ENCODE measurements at places on chromosomes 11 and 22. TPM values are rescaled to one million over a fixed set of nuclear protein-coding genes. Genes with fewer than 3 reads are reported as not detected.

ALX4 gene
- total RNA-seq = not detected

DNA sequence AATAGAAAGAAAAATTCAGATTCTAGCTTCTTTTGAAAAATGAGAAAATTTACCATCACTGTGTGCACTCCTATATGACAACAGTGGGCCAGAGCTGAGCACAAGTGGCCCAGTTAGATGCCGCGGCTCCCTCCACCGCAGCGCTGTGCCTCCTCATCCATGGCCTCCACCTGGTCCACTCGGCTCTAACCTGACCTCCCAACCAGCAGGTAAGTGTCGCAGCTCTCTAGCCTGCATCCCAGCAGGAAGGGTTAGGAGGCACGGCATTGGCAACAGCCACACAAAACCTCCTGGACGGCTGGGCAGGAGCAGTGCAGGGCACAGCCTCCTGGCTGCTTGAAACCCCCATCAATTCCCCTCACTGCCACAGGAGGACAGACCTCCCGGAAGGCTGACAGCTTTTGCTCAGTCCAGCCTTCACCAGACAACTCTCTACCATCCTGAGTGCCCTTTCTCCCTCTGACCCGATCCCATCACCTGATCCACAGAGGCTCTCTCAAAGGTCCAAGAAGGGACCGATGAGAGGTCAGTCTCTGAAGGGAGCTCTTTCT is 76.1 kb downstream of the RPL27A start:
- no peak for DNase-seq

DNA sequence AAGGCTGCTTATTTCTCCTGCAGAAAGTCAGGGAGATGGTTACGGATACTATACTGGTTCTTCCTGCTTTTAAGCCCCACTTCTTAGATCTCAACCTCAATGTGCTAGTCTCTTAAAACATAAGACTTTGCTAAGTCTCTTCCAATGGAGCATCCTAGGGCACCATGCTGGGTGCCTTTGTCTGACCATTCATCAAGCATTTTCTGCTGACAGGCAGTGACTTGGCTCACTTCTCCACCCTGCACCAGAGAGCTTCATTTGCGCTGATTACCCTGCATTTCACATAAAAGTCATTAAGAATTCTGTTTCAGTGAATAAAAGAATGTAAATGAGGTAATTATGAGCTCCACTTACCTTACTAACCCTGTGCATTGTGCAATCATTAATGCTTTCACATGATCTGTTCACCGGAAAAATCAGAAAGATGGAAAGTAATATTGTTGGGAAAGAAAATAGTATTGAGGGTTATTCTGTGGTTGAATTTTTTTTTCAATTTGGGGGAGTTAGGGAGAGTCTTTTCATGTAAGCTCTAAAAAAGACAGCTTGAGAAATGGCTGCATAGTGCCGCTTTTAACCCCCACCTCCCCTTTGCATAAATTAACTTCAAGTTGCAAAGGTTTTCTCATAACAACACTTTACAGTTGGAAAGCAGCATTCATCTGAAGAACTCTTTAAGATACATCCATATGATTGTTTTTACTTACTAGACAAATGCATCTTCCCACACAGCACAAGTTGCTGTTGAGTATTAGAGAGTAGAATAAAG is 677.3 kb upstream of the KIRREL3 start:
- DNase-seq = no peak

GRCh38 chr22:40036591-40037225 is 42.0 kb downstream of the FAM83F start:
- DNase-seq = no peak

- DNase-seq = no peak
Measured at GRCh38 chr11:85394283-85394682, 232.9 kb downstream of the DLG2 start.

PKP3 gene
- 0.41 TPM for total RNA-seq

TCN1 gene
- not detected for total RNA-seq

GRCh38 chr22:27996529-27996925 is 77.5 kb upstream of the PITPNB start:
- DNase-seq = no peak

DNA sequence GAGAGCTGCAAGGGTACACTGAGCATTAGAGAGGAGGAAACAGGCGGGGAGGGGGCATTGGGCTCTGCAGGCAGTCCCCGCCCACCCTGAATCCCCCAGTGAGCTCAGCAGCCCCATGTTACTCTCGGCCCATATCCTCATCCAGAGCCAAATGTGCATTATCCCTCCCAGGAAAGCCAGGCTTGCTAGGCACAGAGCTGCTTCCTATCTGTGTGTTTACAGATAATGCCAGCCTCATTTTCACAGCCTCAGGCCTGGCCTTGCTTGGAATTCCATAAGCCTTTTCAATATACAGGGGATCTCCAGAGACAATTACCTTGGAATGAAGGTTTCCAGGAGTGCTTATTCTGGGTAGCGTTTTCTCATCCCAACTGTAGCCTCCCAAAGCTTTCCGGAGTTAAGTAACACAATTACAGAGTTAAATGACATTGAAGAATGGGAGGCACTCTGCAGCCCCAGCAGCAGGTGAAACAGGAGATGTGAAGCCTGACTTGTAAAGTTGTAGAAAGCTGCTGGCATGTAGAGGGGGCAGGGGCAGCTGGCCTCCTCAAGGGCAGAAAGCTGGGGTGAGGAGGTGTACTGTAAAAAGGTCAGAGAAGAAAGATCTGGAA is 91.5 kb upstream of the TBCEL start:
- no peak for DNase-seq

DNA sequence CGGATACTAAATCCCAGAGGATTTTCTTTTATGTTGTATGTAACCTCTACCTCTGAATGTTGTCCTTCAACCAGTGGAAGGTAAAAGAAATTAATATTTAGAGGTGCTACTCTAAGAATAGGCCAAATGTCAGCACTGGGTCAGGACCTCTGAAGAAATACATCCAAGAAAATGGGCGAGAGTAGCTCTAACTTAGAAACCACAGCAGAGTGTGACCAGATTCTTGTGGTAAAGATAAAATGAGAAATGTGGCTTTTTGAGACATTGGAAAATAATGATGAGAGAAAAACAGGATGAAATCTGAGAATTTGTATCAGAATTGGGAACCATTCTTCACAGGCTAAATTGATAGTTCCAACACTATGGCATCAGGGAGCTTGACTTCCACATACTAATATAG is 63.5 kb downstream of the CSTPP1 start:
- no peak for DNase-seq

GRCh38 chr11:86301742-86302091 is 323 bp upstream of the HIKESHI start:
- DNase-seq = no peak

CATSPERZ gene
- total RNA-seq = not detected

- DNase-seq = no peak
Measured at GRCh38 chr22:28792491-28793383, 7.6 kb downstream of the XBP1 start.

- DNase-seq = peak; percentile 55
Measured at GRCh38 chr11:95147364-95147905, 57.8 kb downstream of the ENDOD1 start.

GRCh38 chr11:47478651-47479329 is 29.9 kb upstream of the RAPSN start:
- no peak for DNase-seq

GRCh38 chr11:67300756-67301312 is 2.5 kb upstream of the SSH3 start:
- no peak for DNase-seq

GRCh38 chr11:1486054-1486825 is at the start of gene MOB2:
Gene MOB2, minus strand, starts transcription at chr11:1486779. Its CDS starts 223 bp downstream, at chr11:1486556.
- DNase-seq = no peak

MLC1 gene
- total RNA-seq = not detected

GRCh38 chr11:27227736-27228135 is 135.3 kb downstream of the CCDC34 start:
- DNase-seq = no peak

DUSP8 gene
- 8.9 TPM for total RNA-seq

PLEKHA7 gene
- 0.39 TPM for total RNA-seq

- DNase-seq = no peak
Measured at GRCh38 chr11:120690406-120690805, 178.9 kb downstream of the GRIK4 start.

HORMAD2 gene
- not detected for total RNA-seq

GRCh38 chr22:19292458-19293230 is 1.1 kb upstream of the CLTCL1 start:
- DNase-seq = no peak

DNA sequence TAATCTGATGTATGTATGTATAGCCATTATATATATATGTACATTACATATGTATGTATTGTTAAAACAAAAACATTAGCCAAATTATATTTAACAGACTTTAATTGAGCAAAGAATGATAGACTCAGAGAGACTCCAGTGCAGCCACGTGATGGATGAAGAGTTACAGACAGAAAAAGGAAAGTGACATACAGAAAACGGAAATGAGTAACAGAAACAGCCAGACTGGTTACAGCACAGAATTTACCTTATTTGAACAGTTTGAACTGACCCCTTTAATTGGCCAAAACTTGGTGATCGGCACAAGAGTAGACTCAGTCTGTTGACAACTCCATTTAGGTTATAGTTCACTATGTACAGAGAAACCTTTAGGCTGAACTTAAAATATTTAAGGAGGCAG is 35.0 kb downstream of the CHORDC1 start:
- no peak for DNase-seq

GRCh38 chr11:17801166-17801565 is 66.6 kb downstream of the KCNC1 start:
- DNase-seq = no peak

- DNase-seq = no peak
Measured at GRCh38 chr11:16825968-16826367, 87.5 kb downstream of the C11orf58 start.

GRCh38 chr11:120499859-120500258 is 11.7 kb upstream of the GRIK4 start:
- DNase-seq = no peak

CHRNA10 gene
- 1.5 TPM for total RNA-seq

GRCh38 chr22:47841156-47841555 is 1078.7 kb downstream of the TBC1D22A start:
- DNase-seq = no peak

DNA sequence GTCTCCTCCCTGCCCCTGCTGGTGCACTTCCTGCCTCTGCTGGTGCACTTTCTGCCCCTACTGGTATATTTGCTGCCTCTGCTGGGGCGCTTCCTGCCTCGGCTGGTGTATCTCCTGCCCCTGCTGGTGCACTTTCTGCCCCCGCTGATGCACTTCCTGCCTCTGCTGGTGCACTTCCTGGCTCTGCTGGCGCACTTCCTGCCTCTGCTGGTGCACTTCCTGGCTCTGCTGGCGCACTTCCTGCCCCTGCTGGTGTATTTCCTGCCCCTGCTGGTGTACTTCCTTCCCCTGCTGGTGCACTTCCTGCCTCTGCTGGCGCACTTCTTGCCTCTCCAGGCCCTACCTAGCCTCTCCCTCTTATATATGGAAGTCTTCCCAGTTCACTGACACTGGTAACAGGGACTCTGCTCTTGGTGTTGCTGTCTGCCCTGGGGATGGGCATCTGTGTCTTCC is 10.1 kb downstream of the MTFP1 start:
- no peak for DNase-seq

GALNT18 gene
- total RNA-seq = 101 TPM

ISX gene
- total RNA-seq = not detected

DNA sequence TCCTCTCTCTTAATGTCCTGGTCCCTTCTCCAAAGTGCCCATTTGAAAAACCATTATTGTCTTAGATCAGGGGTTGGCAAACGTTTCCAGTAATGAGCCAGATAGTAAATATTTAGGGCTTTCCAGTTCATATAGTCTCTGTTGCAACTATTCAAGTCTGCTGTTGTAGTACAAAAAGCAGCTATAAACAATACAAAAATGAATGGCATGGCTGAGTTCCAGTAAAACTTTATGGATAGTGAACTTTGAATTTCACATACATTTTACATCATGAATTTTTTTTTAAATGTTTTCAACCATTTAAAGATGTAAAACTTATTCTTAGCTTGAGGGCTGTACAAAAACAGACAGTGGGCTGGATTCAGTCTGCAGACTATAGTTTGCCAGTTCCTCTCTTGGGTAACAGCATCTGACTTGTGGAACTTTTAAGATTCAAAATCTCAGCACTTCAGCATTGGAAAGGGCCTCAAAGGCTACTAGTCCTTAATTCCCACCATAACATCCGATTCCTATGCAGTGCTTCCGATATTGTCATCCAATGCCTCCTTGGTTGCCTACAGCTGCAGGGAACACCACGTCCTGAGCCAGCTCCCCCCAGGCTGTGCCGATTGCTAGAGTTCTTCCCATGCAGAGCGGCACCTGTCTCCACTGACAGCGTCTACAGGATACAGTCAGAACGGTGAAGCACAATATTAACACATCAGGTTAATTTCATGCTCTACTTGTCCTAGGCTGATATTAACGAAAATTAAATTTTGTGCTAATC is 65.6 kb upstream of the E2F8 start:
- no peak for DNase-seq

ANO1 gene
- total RNA-seq = 3.0 TPM

DERL3 gene
- total RNA-seq = 0.12 TPM

GRCh38 chr11:108115500-108116140 is 5.7 kb upstream of the ACAT1 start:
- DNase-seq = no peak

GRCh38 chr22:21038405-21038804 is 6.0 kb upstream of the SLC7A4 start:
- no peak for DNase-seq

Measured in glomerular endothelial cell (primary cell).